ENCODE measurements at places on chromosomes 1 and 21. TPM values are rescaled to one million over a fixed set of nuclear protein-coding genes. Genes with fewer than 3 reads are reported as not detected.

Gene TMEM52
- 1.9 TPM for total RNA-seq

Gene KANK4
- total RNA-seq: 18.5 TPM

Gene IVL
- 0.44 TPM for total RNA-seq

Gene MYBPH
- 4.5 TPM for total RNA-seq

Gene OR2W3
- total RNA-seq: 0.44 TPM

Gene CAMK1G
- 0.93 TPM for total RNA-seq

Gene ATP1A4
- total RNA-seq: 0.60 TPM
